ENCODE measurements at places on chromosomes 5 and 9. TPM values are rescaled to one million over a fixed set of nuclear protein-coding genes. Genes with fewer than 3 reads are reported as not detected.

Gene ADAMTSL1
- polyA plus RNA-seq = not detected

DNA sequence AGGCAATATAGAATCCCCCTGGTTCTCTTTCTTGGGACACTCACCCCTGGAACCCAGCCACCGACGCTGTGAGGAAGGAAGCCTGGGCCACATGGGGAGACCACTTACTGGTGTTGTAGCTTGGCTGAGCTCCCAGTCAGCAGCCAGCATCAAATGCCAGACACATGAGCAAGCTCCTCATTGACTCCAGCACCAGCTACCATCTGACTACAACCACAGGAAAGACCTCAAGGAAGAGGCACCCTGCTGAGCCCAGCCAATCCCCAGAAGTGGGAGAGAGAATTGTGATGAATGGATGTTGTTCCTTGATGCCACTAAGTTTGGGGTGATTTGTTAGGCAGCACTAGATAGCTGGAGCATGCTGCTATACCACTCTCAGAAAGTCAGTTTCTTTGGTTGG lies 36.0 kb downstream of the BNIP1 start:
- H3K27ac ChIP-seq = no peak overlapping the region
- H3K4me1 ChIP-seq = no peaks in the 10 kb centered on the region
- no peak overlapping the region for H3K4me3 ChIP-seq
- no peak for DNase-seq

Gene CDH9
- polyA plus RNA-seq = not detected

- no peak overlapping the region for H3K4me3 ChIP-seq
- H3K27me3 ChIP-seq = no peaks in the 10 kb centered on the region
- no peaks in the 10 kb centered on the region for H3K4me1 ChIP-seq
Measured at GRCh38 chr5:6107675-6108539, 270.4 kb downstream of the MED10 start.

DNA sequence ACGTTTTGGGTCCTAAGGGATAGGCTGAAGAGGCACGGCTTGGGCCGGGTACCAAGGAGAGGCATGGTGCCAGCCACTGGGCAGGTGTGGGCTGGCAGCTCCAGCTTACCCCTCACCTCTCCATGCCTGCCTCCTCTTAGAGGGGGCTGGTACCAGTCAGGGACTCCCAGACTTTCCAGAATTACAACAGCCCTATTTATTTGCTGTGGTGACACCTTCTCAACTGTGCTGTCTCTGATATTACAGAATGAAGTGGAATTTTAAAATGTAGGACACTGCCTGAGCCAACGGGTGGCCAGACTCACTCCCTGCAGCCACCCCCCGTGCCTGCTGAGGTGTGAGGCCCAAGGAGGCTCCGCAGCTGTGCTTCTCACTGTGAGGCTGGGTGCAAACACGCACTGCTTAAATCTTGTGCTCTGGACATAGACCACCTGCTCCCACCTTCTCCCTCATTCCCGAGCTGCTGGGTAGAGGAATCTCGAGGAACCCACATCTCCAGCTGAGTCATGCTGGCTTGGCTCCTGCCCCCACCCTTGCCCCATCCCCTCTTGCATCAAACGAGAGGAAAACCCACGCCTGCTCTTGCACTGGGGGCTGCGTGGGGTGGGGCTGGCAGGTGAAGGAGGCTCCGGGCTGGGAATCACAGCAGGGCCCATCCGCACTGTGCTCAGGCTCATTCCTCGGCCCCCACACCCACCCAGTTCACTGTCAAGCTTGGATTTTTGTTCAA lies 47.9 kb downstream of the PRRT1B start:
- H3K36me3 ChIP-seq = peaks cover 8% of the 10 kb centered on the region
- peaks cover 7% of the 10 kb centered on the region for H3K27me3 ChIP-seq
- no peak overlapping the region for H3K27ac ChIP-seq
- peaks cover 27% of the 10 kb centered on the region for H3K4me1 ChIP-seq
- no peak for DNase-seq

Gene MAMDC2
- not detected for polyA plus RNA-seq

Gene FANCG
- polyA plus RNA-seq = 9.5 TPM

- no peak overlapping the region for H3K27ac ChIP-seq
- H3K36me3 ChIP-seq = no peaks in the 10 kb centered on the region
- no peak for DNase-seq
Measured at GRCh38 chr5:149036168-149036567, 26.7 kb downstream of the SH3TC2 start.

Gene HDHD3
- 17.4 TPM for polyA plus RNA-seq

Data from immature natural killer cell (primary cell).